A549 treated with ZK216348 at 1 μM for 4 hours (cell line): ENCODE measurements at places on chromosomes 2 and 18. TPM values are rescaled to one million over a fixed set of nuclear protein-coding genes. Genes with fewer than 3 reads are reported as not detected.

Gene RAB6C
- total RNA-seq = not detected in 5 replicates

Gene ATF2
- total RNA-seq = 17.0 to 20.8 TPM (median 17.8 TPM) in 5 replicates

Gene ANKRD23
- total RNA-seq = 0.45 to 3.1 TPM (median 2.2 TPM) in 5 replicates

Gene OXER1
- not detected in 5 replicates for total RNA-seq

Gene HOXD13
- 0.07 to 0.27 TPM (median 0.23 TPM) in 5 replicates for total RNA-seq

Gene AGAP1
- total RNA-seq = 14.9 to 25.5 TPM (median 21.0 TPM) in 5 replicates

Gene CRYGC
- not detected in 5 replicates for total RNA-seq

Gene COL3A1
- total RNA-seq = 0.11 to 0.28 TPM (median 0.15 TPM) in 5 replicates

Gene CHRNG
- total RNA-seq = not detected in 5 replicates

Gene PPP1R1C
- total RNA-seq = 0.90 to 4.0 TPM (median 1.6 TPM) in 5 replicates

Gene IL1F10
- not detected in 5 replicates for total RNA-seq

Gene PCARE
- not detected in 5 replicates for total RNA-seq

Gene NTSR2
- not detected in 5 replicates for total RNA-seq

Gene ABCG8
- not detected in 5 replicates for total RNA-seq

Gene ABCB11
- total RNA-seq = 0.02 TPM in 1 of 5 replicates, not detected in the others

Gene CFC1
- not detected in 5 replicates for total RNA-seq

Gene SLC30A3
- 1.9 to 4.2 TPM (median 3.6 TPM) in 5 replicates for total RNA-seq

Gene SH3BP4
- total RNA-seq = 30.2 to 43.1 TPM (median 36.3 TPM) in 5 replicates
